ENCODE measurements at places on chromosomes 16 and 17.

GRCh38 chr16:1156983-1157638, 4.2 kb downstream of the CACNA1H start:
- H3K27me3 ChIP-seq, result peaks cover 29% of the 10 kb centered on the region
- no peak overlapping the region for H3K4me3 ChIP-seq
- H3K27ac ChIP-seq, result no peak overlapping the region

GRCh38 chr17:64016231-64016784, 4.1 kb downstream of the ICAM2 start:
- H3K36me3 ChIP-seq, result peaks cover 19% of the 10 kb centered on the region
- DNase-seq, result no peak
- peaks cover 56% of the 10 kb centered on the region for H3K4me1 ChIP-seq
- H3K27ac ChIP-seq, result peak overlapping the region; percentile 99
- no peaks in the 10 kb centered on the region for H3K27me3 ChIP-seq

GRCh38 chr17:59369031-59369975, 37.8 kb downstream of the YPEL2 start:
- no peak overlapping the region for H3K27ac ChIP-seq
- no peak for DNase-seq
- no peaks in the 10 kb centered on the region for H3K27me3 ChIP-seq
- H3K4me1 ChIP-seq, result peaks cover 85% of the 10 kb centered on the region

GRCh38 chr17:50768346-50768761, 1.0 kb upstream of the ANKRD40CL start:
- no peak overlapping the region for H3K27ac ChIP-seq
- DNase-seq, result no peak
- no peak overlapping the region for H3K4me3 ChIP-seq
- H3K27me3 ChIP-seq, result no peaks in the 10 kb centered on the region
- no peaks in the 10 kb centered on the region for H3K36me3 ChIP-seq
- H3K4me1 ChIP-seq, result peaks cover 3% of the 10 kb centered on the region

GRCh38 chr16:88905563-88905962, 39.1 kb upstream of the PABPN1L start:
- no peaks in the 10 kb centered on the region for H3K4me1 ChIP-seq
- DNase-seq, result no peak
- H3K27ac ChIP-seq, result no peak overlapping the region
- H3K27me3 ChIP-seq, result no peaks in the 10 kb centered on the region
- H3K4me3 ChIP-seq, result no peak overlapping the region
- no peaks in the 10 kb centered on the region for H3K36me3 ChIP-seq

Data from CD4-positive, alpha-beta T cell (primary cell).